Gastroesophageal sphincter (tissue), 4 donors: ENCODE measurements at places on chromosomes 2 and 18.

- no peaks in the 10 kb centered on the region for H3K27me3 ChIP-seq
- H3K4me1 ChIP-seq = no peaks in the 10 kb centered on the region
- no peak overlapping the region for H3K4me3 ChIP-seq
- ATAC-seq = no peak
Measured at GRCh38 chr2:80288576-80288975, 16.0 kb downstream of the LRRTM1 start.

DNA sequence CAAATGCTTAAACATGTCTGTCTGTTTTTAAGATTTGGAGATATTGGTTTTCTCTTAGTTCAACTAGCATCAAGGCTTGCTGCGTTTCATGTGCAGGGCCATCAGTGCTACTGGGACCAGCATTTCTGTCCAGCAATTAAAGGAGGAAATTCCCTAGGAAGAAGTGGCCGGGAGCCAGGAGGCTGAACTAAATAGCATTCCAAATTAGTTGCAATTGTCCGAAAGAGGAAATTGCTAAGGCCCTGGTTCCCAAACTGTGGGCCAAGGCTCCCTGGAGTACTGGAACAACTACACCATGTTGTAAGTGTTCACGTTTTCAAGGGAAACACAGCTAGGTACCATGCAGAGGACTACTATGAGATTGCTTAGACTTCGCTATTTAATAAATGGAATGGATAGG, 257.9 kb downstream of the PTPRM start:
- no peaks in the 10 kb centered on the region for H3K27me3 ChIP-seq
- peaks cover 33% of the 10 kb centered on the region for H3K4me1 ChIP-seq
- no peak for ATAC-seq
- no peak overlapping the region for H3K27ac ChIP-seq
- no peaks in the 10 kb centered on the region for H3K36me3 ChIP-seq
- H3K4me3 ChIP-seq = no peak overlapping the region

DNA sequence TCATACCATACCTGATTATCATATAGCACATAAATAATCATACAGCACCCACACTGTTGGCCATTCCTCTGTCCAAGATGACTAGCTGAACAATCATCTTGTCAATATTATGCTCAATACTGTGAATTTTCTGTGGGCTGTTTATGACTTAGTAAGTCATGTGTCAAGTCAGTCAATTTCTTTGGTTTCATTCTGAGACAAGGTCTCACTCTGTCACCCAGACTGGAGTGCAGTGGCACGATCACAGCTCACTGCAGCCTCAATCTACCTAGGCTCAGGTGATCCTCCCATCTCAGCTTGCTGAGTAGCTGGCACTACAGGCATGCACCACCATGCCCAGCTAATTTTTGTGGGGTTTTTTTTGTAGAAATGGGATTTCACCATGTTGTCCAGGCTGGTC, 5.7 kb downstream of the MCM6 start:
- no peaks in the 10 kb centered on the region for H3K4me1 ChIP-seq
- H3K4me3 ChIP-seq = no peak overlapping the region
- H3K36me3 ChIP-seq = peaks cover 66% of the 10 kb centered on the region
- no peak for ATAC-seq

DNA sequence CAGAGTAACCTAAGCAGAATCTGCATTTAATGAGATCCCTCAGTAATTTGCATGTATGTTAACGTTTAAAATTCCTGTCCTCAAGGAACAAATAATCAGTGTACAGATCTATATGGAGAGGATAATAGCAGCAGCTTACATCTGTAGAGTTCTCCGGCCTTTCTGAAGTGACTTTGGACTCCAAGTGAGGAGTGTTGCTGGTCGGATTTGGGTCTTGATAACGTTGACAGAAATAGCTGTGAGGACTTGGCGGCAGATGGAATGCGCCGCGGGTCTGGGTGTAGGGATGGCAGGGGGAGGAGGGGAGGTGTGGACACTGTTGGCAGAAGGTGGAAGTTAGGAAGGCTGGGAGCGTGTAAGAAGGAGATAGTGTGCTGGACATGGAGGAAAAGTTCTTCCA, 170.9 kb upstream of the GATA6 start:
- no peaks in the 10 kb centered on the region for H3K4me1 ChIP-seq
- no peaks in the 10 kb centered on the region for H3K36me3 ChIP-seq
- peaks cover 5% of the 10 kb centered on the region for H3K27me3 ChIP-seq
- no peak overlapping the region for H3K4me3 ChIP-seq

- ATAC-seq = no peak
- no peak overlapping the region for H3K4me3 ChIP-seq
- H3K27me3 ChIP-seq = no peaks in the 10 kb centered on the region
- no peaks in the 10 kb centered on the region for H3K36me3 ChIP-seq
Measured at GRCh38 chr2:222701721-222702131, 30.3 kb downstream of the MOGAT1 start.

GRCh38 chr2:165573534-165574461, 104.3 kb downstream of the CSRNP3 start:
- peak overlapping the region; percentile 40 for H3K4me3 ChIP-seq
- no peaks in the 10 kb centered on the region for H3K4me1 ChIP-seq
- H3K27ac ChIP-seq = no peak overlapping the region
- ATAC-seq = no peak

DNA sequence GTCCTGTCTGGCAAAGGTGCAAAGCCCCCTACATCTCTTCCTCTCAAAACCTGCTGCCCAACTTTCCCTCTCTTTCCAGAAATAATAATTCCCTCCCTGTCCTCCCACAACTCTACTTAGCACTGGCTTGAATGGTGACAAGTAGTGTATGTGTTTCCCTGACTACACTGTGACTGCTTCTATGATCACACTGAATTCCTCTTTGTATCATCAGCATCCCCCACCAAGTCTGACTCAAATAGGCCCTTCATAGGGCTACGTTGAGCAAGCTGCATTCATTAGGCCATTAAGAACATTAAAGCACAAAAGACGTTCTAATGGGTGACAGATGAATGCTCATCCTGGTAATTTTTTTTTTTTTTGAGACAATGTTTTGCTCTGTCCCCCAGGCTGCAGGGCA, 13.7 kb upstream of the ST3GAL5 start:
- no peak overlapping the region for H3K4me3 ChIP-seq
- no peaks in the 10 kb centered on the region for H3K36me3 ChIP-seq
- peaks cover 23% of the 10 kb centered on the region for H3K4me1 ChIP-seq

DNA sequence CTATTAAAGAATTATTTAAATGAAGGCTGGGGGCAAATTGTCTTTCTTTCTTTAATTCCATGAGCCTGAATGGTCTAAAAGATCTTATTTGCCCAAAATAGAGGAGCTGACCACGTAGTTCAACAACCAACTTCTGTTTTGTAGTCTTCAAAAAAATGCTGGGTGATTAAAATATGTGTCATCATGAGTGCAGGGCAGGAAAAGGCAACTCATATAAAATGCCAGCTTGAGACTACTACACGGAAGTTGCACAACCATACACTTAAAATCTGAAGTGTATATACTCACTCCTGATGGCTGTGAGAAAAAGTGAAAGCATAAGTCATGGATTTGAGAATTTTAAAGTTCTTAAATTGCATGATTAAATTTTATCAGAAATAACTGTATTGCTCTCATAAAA, 210.9 kb downstream of the DYM start:
- no peak overlapping the region for H3K27ac ChIP-seq
- H3K4me3 ChIP-seq = no peak overlapping the region
- H3K27me3 ChIP-seq = no peaks in the 10 kb centered on the region
- no peak for ATAC-seq
- peaks cover 16% of the 10 kb centered on the region for H3K4me1 ChIP-seq

GRCh38 chr18:74714791-74715190, 117.1 kb downstream of the ZNF407 start:
- no peak for ATAC-seq
- no peaks in the 10 kb centered on the region for H3K36me3 ChIP-seq
- no peaks in the 10 kb centered on the region for H3K27me3 ChIP-seq
- H3K4me1 ChIP-seq = no peaks in the 10 kb centered on the region
- H3K4me3 ChIP-seq = no peak overlapping the region
- H3K27ac ChIP-seq = no peak overlapping the region

- no peak overlapping the region for H3K27ac ChIP-seq
- H3K27me3 ChIP-seq = no peaks in the 10 kb centered on the region
- H3K4me3 ChIP-seq = no peak overlapping the region
- ATAC-seq = no peak
- H3K4me1 ChIP-seq = no peaks in the 10 kb centered on the region
Measured at GRCh38 chr2:196059491-196059960, 9.1 kb downstream of the DNAH7 start.
